Activated naive CD4-positive, alpha-beta T cell treated with anti-CD3 and anti-CD28 coated beads, Interleukin-2, amount 50 U/mL, for 72 hours (primary cell): ENCODE measurements at places on chromosomes 11 and 22. TPM values are rescaled to one million over a fixed set of nuclear protein-coding genes. Genes with fewer than 3 reads are reported as not detected.

The ARFGAP2 gene
- 84.8 TPM for total RNA-seq

The PLCB3 gene
- 10.4 TPM for total RNA-seq

The OR52D1 gene
- total RNA-seq, result not detected

The PHF21B gene
- 0.07 TPM for total RNA-seq

The ST3GAL4 gene
- 10.5 TPM for total RNA-seq

The PNPLA3 gene
- total RNA-seq, result 0.39 TPM

The HTR3A gene
- not detected for total RNA-seq

The KRTAP5-1 gene
- not detected for total RNA-seq

The TRIM44 gene
- 17.5 TPM for total RNA-seq

The ADM2 gene
- total RNA-seq, result 7.0 TPM

The APOBEC3A gene
- total RNA-seq, result not detected

The LGALS12 gene
- total RNA-seq, result not detected

The DYNC2H1 gene
- 2.2 TPM for total RNA-seq

The GAB4 gene
- total RNA-seq, result not detected

The MS4A4E gene
- total RNA-seq, result not detected

The MN1 gene
- 0.16 TPM for total RNA-seq

The GTSE1 gene
- total RNA-seq, result 56.1 TPM

The ENTHD1 gene
- 0.31 TPM for total RNA-seq

The KRTAP5-6 gene
- not detected for total RNA-seq

The ANGPTL5 gene
- total RNA-seq, result not detected

The ST14 gene
- total RNA-seq, result 0.10 TPM

The OR52I1 gene
- not detected for total RNA-seq

The KDM4D gene
- total RNA-seq, result 1.3 TPM

The PDGFD gene
- total RNA-seq, result not detected

The THYN1 gene
- total RNA-seq, result 81.4 TPM

The SLC22A12 gene
- not detected for total RNA-seq

The PRRG4 gene
- total RNA-seq, result 0.39 TPM

The LRRC4C gene
- total RNA-seq, result not detected

The XKR3 gene
- 0.14 TPM for total RNA-seq

The OR10A5 gene
- not detected for total RNA-seq

The ROM1 gene
- total RNA-seq, result 1.1 TPM

The OR52A1 gene
- total RNA-seq, result not detected

The CREB3L1 gene
- 0.61 TPM for total RNA-seq

The CELSR1 gene
- total RNA-seq, result 0.54 TPM

The SPTBN2 gene
- 1.4 TPM for total RNA-seq

The GPR83 gene
- 0.11 TPM for total RNA-seq

The CCDC34 gene
- total RNA-seq, result 19.7 TPM
